IMR-90 (cell line): ENCODE measurements at places on chromosomes 6 and 20.

DNA sequence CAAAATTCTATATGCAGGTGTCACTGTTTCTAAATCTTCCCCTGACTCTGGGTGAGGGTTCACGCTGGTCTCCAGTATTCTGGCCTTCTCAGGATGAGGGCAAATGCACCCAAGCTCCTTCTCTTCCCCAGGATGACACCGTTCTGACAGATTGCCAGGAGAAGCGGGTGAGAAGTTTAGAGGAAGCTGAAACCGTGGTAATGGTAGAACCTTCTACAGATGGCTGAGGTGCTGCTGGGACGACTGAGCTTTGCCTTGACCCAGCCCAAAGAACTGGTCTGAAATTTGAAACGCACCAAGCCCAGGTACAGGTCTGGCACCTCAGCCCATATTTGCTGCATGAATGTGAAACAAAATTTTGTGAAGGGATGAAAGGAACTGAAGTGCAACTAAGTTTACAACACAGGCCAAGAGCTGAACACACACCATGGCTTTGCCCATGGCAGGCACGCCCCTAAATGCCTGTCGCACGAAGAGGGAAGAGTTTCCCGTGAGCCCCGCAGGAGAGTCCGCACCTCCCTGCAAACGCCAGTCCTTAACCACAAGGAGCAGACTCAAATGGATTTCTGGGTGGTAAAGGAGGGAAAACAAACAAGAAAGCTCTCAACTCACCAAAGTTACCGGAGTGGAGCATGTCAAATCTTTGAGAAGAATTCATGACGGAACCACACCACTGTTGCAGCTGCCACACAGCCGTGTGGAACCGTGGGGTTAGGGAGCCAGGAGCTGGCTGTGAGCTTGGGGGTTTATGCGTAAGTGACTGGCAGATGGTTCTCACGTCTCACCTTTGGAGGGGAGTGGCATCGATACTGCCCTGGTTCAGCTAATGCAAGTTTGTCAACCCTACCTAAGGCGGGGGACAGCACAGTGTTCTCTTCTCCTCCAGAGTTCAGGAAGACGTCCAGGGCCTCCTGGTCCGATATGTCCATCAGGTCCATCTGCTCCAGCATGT lies 138.9 kb downstream of the DTNBP1 start:
- H3K27ac ChIP-seq: no peak overlapping the region
- no peaks in the 10 kb centered on the region for H3K27me3 ChIP-seq
- no peak overlapping the region for H3K4me3 ChIP-seq
- no peaks in the 10 kb centered on the region for H3K4me1 ChIP-seq

DNA sequence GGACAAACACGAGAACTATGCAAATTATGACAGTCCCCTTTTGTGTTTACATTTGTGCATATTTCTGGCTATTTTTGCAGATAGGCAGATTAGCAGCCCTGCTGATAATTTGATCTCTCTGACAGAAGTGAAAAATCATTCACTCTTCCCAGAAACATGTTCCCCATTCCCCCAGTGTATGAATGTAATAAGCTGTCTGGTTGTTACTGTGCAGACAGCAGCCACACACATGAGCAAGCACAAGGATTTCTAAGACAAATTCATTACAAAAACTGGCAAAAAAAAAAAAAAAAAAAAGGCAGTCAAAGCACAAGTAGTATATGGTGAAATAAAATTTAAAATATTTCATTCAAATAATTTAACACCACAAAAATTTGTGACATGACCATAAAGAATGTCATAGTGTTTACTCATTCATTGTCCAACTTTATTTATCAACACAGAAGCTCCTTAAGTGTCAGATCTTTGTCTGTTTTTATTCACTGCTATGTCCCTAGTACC lies 95.5 kb upstream of the VGLL2 start:
- no peak for DNase-seq
- no peaks in the 10 kb centered on the region for H3K27me3 ChIP-seq
- H3K27ac ChIP-seq: no peak overlapping the region

DNA sequence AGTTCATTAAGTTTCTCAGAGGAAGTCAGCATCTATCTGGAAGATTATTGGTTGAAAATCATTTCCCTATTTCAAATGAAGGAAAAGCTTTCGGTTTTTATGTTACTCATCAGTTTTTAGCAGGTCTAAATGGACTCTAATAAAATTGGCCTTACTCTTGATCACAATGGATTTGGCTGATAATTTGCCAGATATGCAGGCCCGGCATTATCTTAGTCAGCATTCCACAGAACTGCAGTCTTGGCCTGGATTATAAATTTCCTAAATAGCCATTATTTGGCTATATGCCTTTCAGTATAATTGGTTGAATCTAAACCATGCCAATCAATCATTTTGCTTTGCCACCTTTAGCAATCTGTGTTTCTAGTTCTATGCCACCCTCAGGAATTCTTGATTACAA lies 91.7 kb upstream of the KCNQ5 start:
- no peaks in the 10 kb centered on the region for H3K36me3 ChIP-seq
- no peak for DNase-seq
- no peaks in the 10 kb centered on the region for H3K27me3 ChIP-seq

DNA sequence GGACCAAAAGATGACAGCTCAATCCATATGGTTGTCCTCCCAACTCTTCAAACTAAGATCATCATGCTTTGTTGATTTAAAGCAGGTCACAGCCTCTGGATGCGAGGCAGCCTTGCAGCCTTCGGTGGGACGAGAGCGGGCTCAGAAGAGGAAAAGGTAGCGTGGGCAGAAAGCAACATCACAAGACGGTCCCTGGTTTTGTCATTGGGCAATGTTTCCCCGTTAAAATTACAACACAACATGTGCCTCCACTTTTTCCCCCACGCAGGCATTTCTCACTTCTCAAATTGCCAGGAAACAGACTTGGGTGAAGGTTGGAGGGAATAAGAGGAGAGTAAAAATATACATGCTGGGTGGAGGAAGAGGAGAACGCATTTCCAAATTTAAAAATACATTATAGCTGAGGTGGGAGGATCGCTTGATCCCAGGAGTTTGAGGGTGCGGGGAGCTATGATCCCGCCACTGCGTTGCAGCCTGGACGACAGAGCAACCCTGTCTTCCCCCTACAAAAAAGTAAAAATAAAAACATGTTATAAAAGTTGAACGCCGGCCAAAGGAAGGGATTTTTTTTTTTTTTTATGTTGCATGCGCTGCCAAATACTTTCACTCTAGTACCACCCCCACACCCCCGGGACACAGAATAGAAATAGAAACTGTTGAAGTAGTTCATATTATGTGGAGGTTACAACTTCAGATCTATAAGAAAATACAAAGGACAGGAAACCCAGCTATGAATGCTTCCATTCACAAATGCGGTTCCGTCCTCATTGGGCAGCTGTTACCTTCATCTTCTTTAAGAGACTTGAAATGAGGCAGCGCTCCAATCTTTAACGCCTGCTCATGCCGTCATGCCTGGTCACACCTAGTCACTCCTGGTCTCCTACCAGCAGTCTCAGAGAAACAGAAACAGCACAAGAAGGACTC lies 13.9 kb upstream of the NAA20 start:
- H3K4me1 ChIP-seq: peaks cover 15% of the 10 kb centered on the region
- peaks cover 42% of the 10 kb centered on the region for H3K36me3 ChIP-seq
- no peak overlapping the region for H3K4me3 ChIP-seq
- peak; percentile 40 for DNase-seq
- peak overlapping the region; percentile 15; the same call in 1 of the 2 replicates for H3K27ac ChIP-seq

DNA sequence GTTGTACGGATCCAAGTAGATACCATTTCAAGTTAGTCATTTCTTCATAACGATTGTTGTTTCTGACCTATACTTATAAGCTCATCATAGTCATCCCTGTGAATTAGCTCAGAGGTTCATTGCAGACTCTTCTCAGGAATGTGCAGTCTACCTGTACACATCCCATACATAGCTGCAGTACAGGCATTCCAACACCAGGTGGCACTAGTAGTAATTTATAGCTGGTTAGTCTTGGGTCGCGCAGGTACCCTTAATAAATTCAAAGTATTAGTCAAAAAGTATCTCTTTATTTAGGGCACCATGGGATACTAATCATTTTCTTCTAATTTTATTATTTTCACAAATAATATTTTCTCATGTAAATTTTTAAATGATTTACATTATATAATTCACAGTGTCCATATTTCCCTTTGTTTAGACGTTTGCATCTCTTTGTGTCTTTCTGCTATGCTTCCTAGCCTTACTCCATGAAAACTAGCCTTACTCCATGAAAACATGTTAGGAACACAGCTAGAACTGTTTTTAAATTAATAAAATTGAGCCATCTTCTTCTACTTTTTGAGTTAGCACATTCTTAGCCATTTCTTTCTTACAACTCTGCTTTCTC lies 128.6 kb upstream of the FAM83B start:
- no peaks in the 10 kb centered on the region for H3K27me3 ChIP-seq
- no peak overlapping the region for H3K4me3 ChIP-seq
- peak; percentile 37 for DNase-seq
- H3K27ac ChIP-seq: no peak overlapping the region
- H3K4me1 ChIP-seq: peaks cover 2% of the 10 kb centered on the region; the same call in 1 of the 2 replicates
- H3K36me3 ChIP-seq: no peaks in the 10 kb centered on the region

DNA sequence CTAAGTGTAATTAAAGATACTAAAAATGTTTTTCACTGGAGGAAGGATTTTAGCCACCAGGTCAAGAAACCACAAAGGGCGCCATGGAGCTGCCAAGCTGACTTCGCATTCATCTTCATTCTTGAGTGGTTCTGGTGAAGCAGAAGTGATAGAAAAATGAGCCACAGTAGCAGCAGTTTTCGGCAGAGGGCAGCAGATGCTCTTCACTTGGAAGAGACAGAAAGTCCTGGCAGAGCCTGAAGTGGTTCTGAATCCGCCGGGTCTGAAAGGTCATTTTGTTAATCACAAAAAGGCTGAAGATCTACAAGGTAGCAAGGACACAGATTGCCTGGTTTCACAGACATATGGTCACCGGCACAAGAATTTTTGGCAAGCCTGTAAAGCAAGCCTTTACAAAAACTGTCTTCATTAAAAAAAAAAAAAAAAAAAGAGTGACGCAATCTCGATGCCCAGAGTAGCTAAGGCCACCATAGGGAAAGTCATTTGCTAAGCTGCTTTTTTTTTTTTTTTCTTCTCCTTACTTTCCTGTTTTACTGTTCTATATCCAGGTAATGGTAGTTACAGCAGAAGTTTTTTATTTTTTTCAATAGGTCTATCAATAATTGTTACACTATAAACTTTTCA lies 345.1 kb upstream of the AGPAT4 start:
- H3K4me3 ChIP-seq: no peak overlapping the region
- no peaks in the 10 kb centered on the region for H3K27me3 ChIP-seq
- no peak for DNase-seq
- H3K36me3 ChIP-seq: no peaks in the 10 kb centered on the region

DNA sequence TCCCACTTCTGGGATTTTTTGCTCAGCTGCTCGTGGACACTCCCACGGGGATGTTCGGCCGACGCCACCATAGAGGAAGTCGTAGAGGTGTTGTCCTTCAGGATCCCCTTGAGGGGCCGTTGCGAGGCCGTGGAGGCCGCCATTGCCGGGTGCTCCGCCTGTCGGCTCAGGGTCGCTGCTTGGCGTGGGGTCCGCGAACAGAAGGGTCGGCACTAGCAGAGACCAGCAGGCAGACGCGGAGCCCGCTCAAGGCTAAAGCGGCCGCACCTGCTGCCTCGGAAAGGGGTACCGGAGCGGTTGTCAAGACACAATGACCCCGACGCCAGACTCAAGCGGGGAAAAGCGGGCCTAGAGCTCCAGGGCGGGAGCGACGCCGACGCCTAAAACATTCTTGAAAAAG lies 25.7 kb downstream of the PSMB9 start:
- no peak for DNase-seq
- H3K4me3 ChIP-seq: no peak overlapping the region
- H3K4me1 ChIP-seq: peaks cover 2% of the 10 kb centered on the region; the same call in 1 of the 2 replicates
- H3K27ac ChIP-seq: no peak overlapping the region

DNA sequence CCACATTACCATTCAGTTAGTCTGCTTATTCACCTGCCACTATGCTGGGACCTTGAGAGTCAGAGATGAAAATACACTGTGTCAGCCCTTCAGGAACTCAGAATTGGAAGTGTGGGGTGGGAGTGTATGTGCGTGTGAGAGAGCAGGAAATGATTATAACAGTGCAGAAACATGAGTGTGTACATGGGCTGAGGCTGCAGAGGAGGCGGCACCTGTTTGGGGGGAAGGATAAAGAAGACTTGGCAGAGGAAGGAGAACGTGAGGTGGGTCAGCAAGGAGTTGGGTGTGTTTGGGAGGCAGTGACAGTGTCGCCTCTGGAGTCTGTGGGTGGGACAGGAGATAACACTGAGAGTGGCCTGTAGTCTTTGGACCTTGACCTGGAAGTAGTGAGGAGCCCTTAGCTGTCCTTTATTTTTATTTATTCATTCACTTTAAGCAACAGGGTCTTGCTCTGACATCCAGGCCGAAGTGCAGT lies 3.1 kb downstream of the CHMP4B start:
- peaks cover 3% of the 10 kb centered on the region for H3K36me3 ChIP-seq
- H3K27me3 ChIP-seq: no peaks in the 10 kb centered on the region
- DNase-seq: peak; percentile 18

DNA sequence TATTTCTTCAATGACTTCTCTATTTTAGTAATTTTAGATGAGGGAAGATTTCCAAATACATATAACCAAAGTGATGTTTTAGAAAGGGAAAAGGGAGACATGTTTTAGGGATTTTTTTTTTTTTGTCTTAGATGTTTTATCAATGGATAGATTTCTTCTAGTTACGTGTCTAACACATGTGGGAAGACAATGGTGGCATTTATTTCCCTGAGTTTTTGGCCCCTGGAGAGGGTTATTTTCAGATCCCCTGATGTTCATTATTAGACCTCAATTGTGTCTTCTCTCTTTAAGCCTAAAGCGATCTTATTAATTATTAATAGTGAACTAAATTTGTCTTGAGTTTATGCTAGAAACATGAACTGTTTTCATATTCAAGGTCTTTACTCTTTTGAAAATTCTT lies 30.3 kb downstream of the TRMT11 start:
- no peak overlapping the region for H3K4me3 ChIP-seq
- H3K4me1 ChIP-seq: no peaks in the 10 kb centered on the region; the same call in 1 of the 2 replicates
- H3K27ac ChIP-seq: no peak overlapping the region
- no peaks in the 10 kb centered on the region for H3K27me3 ChIP-seq
- DNase-seq: no peak

- no peaks in the 10 kb centered on the region for H3K4me1 ChIP-seq
- no peak overlapping the region for H3K4me3 ChIP-seq
- no peak for DNase-seq
- no peak overlapping the region for H3K27ac ChIP-seq
- H3K36me3 ChIP-seq: no peaks in the 10 kb centered on the region
Observed at GRCh38 chr20:14758356-14758755, 420.9 kb upstream of the FLRT3 start.

- no peak overlapping the region for H3K4me3 ChIP-seq
- DNase-seq: no peak
- no peaks in the 10 kb centered on the region for H3K36me3 ChIP-seq
- H3K4me1 ChIP-seq: peaks cover 11% of the 10 kb centered on the region
- H3K27ac ChIP-seq: no peak overlapping the region
Observed at GRCh38 chr6:148998704-148999103, 251.9 kb downstream of the UST start.
